ENCODE measurements at places on chromosomes 6 and 20.
A peak's percentile ranks its signal among the peaks of the same experiment; 100 is the strongest.

DNA sequence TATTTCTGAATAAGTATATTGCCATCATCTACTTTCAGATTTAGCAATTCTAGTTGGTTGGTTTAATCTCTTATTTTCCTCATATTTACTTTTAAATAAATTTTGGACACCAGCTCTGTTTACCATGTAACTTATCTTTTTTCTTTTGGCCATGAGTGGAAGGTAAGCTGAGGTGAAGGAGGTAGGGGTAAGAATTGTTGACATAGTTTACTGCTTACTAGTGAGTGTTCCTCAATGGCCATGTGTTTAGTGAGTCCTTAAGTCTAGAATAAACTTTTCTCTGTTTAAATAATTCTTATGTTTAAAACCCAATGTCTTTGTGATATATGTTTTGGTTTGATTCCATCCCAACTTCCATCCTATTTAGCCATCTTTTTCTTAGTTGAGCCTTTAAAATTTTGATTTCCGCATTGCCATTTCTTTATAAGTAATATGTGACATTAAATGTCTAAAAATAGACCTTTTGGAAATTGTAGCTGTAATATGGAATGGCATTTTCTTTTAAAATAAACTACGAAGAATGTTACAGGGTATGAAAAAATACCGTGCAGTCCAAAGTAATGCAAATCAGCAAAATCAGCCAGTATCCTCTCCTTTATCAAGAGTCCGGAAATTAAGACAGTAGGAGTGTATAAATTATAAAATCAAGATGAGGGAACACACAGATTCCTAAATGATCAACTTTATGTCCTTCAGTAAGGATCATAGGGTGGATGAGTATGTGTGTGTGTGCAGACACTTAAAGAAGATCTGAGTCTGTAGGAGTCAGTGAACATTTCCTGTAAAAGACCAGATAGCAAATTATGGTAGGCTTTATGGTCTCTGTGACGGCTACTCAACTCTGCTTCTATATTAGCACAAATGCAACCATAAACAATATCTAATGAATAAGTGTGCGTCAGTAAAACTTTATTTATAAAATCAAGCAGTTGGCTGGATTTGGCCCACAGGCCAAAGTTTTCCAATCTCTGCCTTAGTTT, 10.3 kb downstream of the STXBP5 start:
- DNase-seq, result no peak

GRCh38 chr20:16528078-16528477, 45.2 kb downstream of the KIF16B start:
- DNase-seq, result peak; percentile 63

DNA sequence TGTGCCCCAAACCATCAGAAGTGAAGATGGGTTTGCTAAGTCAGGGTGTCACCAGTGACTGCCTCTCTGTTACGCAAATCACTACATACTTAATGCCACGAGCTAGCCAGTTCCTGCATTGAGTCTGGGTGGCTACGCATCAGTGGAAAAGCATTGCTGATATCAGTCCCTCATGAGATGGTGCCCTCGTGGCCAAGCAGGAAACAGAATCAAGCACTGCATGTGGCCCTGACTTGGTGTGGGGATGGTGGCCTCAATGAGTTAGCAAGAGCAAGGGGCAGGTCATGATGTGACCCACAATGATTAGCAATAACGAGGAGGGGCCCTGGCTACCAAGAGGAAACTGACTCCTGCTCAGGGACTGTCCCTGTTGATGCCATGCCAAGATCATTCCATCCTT, 51.6 kb upstream of the FNDC1 start:
- DNase-seq, result no peak

- DNase-seq, result no peak
Measured at GRCh38 chr20:14919501-14920081, 582.2 kb upstream of the FLRT3 start.

DNA sequence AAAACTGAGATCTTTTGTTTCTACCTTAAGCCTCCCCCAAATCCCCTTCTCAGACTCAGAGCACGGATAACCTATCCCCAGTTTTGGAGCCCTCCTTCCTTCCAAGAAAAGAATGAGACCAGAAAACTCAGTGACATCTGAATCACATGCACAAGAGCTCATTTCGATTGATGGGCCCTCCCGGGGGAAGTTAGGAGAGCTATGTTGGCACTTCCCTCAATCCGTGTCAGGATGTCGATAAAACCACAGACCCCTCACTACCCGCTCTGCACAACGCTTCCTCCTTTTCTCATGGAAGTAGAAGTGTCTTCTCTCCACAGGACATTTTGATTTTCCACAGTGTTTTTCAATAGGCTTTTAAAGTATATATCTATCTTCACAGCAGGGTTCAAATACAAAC, 332.4 kb downstream of the HACE1 start:
- no peak for DNase-seq

GRCh38 chr20:48538856-48539255, 288.9 kb downstream of the PREX1 start:
- no peak for DNase-seq

DNA sequence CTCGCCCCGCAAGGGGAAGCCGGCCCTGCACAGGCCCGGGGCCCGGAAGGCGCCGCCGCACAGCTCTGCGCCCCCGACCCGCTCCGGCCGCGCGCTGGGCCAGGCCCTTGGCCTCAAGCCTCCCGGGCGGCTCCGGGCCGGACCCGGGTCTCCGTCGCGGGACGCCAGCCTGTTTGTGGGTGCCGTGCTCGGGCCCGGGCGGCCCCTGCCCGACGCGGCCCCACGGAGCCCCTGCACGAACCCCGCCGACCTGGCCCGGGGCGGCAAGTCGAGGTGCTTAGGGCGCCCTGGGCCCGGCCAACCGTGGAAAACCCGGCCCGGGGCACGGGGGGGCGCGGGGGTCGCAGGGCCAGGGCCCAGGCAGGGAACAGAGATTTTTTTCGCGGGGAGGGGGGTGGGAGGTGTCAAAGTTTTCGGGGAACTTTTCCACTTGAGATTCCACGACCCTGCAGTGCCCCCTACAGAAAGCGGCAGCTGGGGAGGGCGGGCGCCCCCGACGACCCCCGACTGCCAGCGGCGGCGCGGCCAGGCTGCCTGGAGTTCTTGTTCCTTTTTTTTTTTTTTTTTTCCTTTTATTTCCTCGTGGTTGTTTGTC, 805 bp upstream of the STX16 start:
- peak; percentile 59 for DNase-seq

DNA sequence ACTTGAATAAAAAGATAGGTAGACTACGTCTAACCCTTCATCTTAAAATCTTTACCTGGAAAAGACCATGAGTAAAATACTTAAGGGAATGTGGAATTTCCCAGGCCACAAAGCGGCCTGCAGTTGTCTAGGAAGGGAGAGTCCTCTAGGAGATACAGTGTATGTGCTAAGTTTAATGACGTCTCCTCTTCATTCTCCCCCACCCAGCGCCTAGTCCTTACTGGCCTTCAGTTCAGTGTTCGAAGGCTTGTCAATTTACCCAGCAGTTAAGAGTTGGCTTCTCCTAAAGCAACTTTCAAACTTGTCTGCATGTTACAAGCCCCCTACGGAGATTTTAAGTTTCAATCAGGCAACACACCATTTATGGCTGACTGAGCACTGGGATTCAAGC, 35.2 kb downstream of the HFE start:
- DNase-seq, result no peak

GRCh38 chr6:165931675-165932074, 236.0 kb downstream of the TBXT start:
- no peak for DNase-seq

DNA sequence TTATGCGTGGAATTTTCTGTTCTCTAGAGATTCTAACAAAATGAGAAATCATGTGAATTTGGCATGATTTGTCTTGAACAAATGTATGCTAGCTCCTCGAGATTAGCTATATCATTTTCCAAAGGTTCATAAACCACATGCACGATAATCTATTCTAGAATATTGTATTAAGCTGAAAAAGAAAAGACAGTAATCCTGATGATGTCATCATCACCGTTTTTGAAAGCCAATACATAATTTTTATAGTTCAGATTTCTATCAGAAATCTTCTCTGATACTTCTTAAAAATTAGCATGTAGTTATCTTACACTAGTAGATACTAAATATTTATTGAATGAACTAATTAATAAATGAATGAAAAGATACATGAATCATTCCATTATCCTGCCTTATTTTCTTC, 111.2 kb downstream of the HAO1 start:
- no peak for DNase-seq

- no peak for DNase-seq
Measured at GRCh38 chr20:50213531-50214106, 23.0 kb downstream of the CEBPB start.

Data from right lobe of liver (tissue), 6 donors.